Kidney capillary endothelial cell (primary cell): ENCODE measurements at places on chromosomes 7 and 10.

DNA sequence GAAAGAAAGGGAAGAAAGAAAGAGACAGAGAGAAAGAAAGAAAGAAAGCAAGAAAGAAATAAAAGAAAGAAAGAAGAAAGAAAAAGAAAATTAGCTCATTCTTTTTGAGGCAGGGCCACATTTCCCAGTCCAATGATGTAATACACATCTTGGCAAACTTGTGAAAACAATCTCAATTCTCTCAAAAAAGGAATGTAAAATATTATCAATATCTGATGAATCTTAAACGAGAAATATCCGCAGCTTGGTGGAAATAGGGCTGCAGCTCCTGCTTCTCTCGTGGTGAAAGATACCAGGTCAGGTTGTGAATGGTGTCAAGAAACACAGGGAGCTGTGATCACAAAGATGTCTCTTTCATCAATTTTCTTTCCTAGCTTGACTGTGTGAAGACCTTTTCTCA is 739.6 kb upstream of the NRP1 start:
- no peak for DNase-seq

- no peak for DNase-seq
These were observed 26.1 kb upstream of the C10orf120 start for GRCh38 chr10:122725768-122726167.

- DNase-seq, result no peak
These were observed 573.0 kb upstream of the IGFBP3 start for GRCh38 chr7:46494028-46494427.

DNA sequence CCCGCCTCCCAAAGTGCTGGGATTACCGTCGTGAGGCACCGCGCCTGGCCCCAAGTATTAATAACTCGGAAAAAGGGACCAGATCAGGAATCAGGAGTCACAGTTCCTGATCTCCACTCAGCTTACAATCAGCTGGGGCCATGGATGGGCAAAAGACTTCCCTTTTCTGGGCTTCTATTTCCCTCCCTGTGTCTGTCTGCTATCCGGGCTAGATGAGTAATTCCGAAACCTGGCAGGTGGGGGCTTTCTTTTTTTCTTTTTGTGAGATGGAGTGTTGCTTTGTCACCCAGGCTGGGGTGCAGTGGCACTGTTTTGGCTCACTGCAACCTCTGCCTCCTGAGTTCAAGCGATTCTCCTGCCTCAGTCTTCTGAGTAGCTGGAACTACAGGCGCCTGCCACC is 11.6 kb downstream of the RPS24 start:
- DNase-seq, result no peak

- no peak for DNase-seq
These were observed 1.5 kb upstream of the SFMBT2 start for GRCh38 chr10:7412237-7412927.

DNA sequence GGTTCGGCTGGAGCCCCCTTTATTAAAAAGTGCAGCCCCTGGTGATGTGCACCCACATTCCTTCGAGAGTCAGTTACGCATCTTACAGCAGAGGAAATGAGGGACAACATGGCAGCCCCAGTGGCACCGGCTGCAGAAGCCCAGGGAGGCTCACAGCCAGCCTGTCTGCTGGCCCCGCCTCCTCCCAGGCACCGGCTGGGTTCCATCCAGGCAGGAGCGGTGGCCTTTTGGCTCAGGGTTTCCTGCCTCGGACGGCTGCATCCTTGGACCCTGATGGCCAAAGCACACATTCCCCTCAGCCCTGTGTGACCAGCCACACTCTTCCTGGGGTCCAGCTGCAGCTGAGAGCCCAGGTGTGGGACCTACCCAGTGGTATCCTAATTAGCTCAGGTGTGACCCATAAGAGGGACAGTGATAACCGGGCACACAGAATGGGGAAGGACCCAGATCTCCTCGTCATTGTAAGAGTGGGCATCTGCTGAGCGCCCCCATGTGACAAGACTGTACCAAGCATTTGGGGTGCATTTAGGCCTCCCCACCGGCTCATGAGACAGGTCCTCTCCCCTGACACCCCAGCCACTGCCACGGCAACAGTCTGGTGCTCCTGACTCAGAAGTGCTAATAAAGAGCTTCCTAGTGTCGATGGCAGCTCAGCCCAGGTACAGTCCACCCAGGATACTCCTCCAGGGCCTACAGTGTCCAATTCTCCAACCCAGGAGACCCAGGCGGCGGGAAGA is 63.3 kb upstream of the CHST15 start:
- DNase-seq, result peak; percentile 57
